Activated CD4-positive, CD25-positive, alpha-beta regulatory T cell (primary cell): ENCODE measurements at places on chromosomes 1 and 21.

DNA sequence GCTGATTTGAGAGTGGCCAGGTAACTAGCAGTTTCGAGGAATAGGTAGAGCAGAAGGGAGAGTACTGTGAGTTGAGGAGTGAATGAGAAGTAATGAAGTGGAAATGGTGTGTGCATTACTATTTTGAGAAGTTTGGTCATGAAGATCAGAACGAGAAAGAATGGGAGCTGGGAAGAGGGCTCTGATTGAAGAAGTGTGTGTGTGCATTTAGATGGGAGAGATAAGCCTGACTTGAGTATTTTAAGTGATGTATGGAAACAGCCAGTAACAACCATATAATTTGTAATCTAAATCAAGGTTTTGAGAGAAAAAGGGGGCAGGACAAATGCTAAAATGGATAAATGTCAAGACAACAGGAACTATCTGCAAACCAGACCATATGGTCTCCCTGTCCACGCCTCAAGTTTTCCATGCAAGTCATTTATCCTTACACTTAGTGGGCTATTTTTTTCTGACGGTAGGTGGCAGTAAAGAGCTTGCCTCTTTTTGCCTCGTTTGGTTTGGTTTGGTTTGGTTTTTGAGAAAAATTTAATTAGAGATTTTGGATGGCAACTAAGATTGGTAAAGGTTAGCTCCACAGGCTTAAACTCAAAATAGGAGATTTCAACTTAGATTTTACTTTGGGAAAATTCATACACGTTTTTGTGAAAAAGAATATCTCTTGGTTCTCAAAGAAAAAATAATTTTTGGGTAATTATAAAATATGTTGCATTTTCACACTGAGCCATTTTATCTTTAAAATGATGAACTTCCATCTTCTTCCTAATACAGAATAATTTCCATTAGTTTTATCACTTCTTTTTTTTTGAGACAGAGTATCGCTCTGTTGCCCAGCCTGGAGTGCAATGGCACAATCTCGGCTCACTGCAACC, 9.5 kb upstream of the B3GALNT2 start:
- DNase-seq = no peak

DNA sequence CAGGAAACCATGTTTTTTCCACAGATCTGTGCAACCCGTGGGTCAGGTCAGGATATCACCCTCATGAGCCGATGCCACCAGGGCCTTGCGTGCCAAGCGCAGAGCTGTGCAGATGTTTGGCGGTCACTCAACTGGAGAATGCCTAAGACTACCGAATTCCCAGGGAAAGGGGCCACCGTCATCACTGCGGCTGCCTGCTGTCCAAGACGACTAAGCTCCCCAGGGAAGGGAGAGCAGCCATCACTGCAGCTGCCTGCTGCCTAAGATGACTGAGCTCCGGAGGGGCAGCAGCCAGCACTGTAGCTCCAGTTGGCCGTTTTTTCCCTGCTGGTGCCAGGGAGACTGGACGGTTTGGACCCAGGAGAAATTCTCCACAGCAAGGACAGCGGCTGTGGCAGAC, 31.1 kb downstream of the AKT3 start:
- DNase-seq = no peak

GRCh38 chr1:25685211-25685750, 68.7 kb downstream of the MAN1C1 start:
- no peak for DNase-seq

GRCh38 chr1:229070168-229070567, 200.7 kb upstream of the RAB4A start:
- DNase-seq = no peak

GRCh38 chr1:78234496-78234895, 188.7 kb downstream of the GIPC2 start:
- no peak for DNase-seq

- no peak for DNase-seq
These were observed 25.7 kb upstream of the WASF2 start for GRCh38 chr1:27515626-27516025.

DNA sequence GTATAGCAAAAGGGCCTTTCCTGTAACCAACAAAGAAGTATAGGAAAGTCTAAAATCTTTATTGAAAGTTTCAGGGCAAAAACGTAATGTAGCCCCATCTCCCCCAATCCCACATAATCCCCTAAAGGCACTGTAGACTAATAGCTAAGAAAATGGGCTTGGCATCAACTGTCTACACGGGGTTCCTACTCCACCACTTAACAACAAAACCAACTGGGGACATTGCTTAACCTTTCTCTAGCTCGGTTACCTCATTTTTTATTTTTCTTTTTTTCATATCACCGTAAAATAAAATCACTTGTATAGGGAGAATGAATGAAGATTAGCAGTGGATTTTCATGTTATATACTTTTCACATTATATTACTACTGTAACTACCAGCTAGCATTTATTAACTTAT, 12.3 kb downstream of the MACF1 start:
- no peak for DNase-seq

- DNase-seq = no peak
These were observed 40.1 kb downstream of the PTPRC start for GRCh38 chr1:198678901-198679329.

DNA sequence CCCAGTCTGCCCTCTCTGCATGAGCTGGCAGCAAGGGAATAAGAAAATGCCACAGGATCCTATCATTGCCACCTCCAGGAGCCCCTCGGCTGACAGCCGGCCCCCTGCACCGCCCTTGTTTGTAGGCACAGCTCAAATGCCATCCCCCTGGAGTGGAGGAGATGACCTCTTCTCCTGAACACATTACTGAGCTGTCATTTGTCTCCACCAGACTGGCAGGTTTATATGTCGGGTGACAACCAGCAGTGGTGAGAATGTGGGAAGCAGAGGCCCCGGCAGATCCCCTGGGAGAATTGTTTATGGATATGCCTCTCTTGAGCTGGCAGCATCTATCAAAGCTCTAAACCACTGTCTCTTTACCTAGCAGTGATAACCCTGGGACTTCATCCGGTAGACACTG, 135.4 kb upstream of the FMN2 start:
- no peak for DNase-seq

- no peak for DNase-seq
These were observed 73.7 kb downstream of the UBE2T start for GRCh38 chr1:202268032-202268431.

DNA sequence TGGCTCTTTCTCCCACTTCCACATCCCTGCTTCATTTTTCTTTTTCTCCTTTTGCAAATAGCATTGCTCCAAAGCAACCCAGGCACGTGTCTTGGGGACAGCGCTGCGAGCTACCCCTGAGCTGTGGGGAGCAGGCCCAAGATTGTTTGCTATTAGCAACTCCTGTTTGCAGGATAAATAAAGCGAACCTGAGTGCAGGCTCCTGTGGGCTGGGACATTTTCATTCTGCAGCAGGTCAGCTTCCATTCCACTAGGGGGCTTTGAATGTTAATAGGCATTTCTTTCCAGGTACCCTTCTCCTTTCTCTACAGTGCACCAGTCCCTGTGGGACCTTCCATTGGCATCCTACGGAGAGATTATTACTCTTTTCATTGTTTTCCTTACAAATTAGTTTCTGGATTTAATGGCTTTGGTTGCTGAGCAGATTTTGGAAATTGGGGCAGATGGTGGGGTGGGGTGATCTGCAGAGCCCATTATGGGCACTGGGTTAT, 54.0 kb downstream of the OLFML3 start:
- DNase-seq = no peak

DNA sequence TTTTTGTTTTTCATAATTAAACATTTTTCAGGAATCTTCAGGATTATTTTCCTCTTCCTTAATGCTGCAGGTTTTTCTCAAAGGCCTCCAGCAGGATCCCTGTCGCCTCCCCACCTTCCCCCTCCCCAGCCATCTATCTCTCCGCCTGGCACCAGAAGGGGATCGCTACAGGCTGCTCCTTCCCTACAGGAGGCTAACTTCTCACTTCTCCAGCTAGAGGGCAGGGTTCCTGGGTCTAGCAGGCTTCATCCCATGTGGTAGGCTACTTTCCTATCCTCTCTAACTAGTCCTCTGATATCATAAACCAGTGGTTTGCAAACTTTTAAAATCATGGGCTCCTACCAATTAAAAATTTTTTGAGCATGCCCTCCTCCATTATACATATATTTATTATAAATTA, 104.1 kb downstream of the KCNN3 start:
- DNase-seq = no peak

DNA sequence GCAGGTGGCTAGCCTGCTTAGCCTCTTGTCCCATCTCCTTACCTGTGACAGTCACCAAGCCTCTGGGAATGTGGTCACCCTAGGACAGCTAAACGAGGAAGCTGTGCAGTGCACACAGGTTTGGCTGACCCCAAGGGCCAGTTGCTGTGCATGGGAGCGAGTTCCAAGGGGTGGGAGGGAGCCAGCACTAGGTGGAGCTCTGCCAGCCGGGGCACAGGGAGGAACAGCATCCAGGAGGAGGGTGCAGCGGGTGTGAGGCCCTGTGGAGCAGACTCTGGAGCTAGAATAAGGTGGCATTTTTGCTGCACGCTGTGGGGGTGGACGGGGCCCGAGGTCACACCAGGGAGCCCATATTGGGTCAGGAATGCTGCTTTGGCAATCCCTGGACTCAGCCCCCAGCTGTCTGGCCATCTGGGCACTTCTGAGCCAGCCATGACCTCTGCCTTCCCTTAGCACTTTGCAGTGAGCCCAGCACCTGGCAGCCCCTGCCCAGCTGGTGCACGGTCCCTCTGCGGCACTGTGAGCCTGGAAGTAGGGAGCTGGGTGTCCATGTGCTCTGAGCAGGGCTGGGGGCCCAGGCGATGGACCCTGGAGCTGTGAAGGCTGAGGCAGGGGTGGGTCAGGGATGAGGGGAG, 8.7 kb downstream of the PDXK start:
- no peak for DNase-seq

DNA sequence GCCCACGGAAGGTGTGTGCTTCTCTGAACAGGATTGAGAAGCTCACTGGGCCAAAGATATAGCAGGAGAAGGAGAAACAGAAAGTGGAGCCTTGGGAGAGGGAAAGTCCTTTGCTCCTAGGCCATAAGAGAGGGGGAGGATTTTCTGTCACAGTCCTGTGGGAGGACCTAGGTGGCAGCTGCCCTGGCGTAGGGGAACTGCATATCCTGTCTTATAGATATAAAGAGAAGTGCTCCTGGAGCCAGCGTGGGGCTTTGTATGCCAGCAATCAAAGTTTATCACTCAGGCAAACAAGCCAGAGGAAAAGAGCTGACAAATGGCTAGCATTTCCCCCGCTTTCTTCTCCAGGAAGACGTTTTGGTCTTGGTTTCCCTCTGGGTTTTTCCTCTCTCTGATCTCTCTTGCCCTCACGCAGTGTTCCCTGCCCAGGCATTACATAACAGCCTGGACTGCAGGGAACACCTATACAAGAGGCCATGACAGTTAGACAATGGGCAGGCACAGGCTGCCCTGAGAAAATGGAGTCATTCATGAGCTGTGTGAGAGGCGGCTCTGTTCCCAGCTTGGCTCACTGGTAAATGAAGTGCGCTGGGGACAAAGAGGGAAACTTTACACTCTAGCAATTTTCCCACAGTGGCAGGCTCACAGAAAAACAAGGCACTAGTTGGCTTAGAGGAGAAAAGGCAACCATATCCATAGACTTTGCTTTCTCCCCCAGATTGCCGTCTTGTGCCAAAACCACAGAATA, 52.5 kb upstream of the ZNF648 start:
- no peak for DNase-seq
